H7 (cell line): ENCODE measurements at places on chromosomes 7 and 10.
A peak's percentile ranks its signal among the peaks of the same experiment; 100 is the strongest.

DNA sequence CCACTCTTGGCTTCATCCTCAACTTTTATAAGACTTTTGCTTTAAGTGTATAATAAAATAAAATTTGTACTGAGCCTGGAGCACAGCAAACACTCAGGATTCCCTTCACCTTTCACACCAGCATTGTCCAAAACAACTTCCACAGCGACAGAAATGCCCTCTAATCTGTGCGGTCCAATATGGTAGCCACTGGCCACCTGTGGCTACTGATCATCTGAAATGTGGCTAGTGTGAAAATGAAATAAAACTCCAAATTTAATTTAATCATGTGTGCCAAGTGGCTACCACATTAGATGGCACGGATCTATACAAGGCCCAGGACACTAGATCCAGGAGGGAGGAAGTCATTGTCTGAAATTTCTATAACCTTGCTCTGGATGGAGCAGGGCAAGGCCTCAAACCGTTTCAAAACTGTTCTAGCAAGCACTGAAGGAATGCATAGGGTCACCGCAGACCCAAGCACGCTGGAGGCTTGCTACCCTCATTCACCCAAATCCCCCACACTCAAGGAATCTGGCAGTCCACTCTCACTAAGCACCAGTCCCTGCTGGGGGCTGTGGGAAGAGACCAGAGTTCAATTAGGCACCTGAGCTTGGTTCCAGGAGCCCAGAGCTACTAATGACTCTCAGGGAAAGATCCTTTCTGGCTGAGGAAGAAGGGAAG is 6.3 kb upstream of the MYO1G start:
- DNase-seq: peak; percentile 11

DNA sequence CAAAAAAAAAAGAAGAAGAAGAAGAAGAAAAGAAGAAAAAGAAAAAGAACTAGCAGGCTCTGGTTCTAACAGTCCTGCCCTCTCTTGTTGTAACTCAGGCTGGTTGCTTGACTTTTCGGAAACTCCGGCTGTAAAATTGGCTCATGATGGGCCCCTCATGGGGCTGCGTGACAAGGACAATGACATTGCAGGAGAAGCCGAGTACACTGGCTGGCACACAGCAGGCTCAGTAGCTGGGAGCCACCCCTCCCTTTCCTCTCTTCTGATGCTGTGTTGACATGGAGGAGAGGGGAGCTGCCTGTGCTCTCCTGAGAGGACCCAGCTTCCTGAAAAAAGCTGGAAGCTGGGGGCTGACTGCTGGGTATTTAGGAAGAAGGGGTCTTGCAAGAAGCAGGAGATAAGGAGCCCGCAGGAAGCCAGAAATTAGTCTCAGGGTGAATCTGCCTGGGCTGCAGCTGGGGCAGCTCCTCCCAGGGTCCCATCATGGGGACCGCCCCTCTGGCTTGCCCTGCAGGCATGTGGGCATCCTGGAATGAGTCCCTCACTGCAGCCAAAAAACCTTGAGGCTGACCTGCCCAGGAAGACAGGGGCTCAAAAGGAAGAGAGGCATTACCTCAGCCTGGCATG is 14.6 kb upstream of the GPR26 start:
- DNase-seq: no peak

- no peak for DNase-seq
Observed at GRCh38 chr7:18224138-18224537, 196.5 kb upstream of the PRPS1L1 start.

- DNase-seq: peak; percentile 10
Observed at GRCh38 chr7:117962366-117962994, 89.2 kb upstream of the CTTNBP2 start.

GRCh38 chr7:119026391-119026790 is 801.9 kb downstream of the ANKRD7 start:
- no peak for DNase-seq

GRCh38 chr10:79409726-79410085 is 35.7 kb downstream of the ZCCHC24 start:
- no peak for DNase-seq

DNA sequence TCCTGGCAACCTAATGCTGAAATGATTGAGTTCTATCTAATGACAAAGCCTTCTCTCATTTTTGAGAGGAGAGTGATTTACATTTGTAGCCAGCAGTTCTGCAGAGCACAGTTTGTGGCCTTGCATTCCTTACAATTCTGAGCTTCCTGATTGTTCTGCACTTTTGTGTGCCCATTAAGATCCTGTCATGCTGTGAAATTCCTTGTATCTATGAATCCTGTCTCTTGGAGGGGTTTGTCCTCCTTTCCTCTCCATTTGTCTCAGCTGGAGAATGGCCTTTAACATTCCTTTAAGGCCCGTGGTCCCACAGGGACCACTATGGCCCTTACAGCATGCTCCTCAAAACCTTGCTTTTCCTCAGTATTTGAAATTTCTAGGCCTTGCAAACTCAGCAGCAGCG is 10.4 kb downstream of the KLHL7 start:
- DNase-seq: peak; percentile 42

- DNase-seq: no peak
Observed at GRCh38 chr7:135499818-135500217, 10.1 kb downstream of the CNOT4 start.

GRCh38 chr7:47739301-47739875 is 157.5 kb upstream of the TNS3 start:
- DNase-seq: peak; percentile 72

DNA sequence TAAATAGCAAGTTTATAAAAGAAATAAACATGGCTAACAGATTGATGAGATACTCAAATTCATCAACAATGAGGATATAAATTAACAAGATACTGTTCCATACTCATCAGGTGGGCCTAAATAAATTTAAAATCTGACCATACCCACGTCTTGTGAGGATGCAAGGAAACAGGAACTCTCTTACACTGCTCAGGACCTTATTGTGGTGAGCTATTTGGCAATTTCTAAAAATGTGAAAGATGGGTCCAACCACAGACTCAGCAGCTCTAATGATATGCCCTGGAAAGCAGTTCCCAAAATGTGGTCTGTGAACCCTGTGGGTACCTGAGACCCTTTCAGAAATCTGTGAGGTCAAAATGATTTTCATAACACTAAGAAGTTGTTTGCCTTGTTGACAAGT is 21.5 kb downstream of the RPP38 start:
- DNase-seq: no peak

GRCh38 chr10:14617852-14618251 is 156.8 kb downstream of the FAM107B start:
- DNase-seq: no peak

DNA sequence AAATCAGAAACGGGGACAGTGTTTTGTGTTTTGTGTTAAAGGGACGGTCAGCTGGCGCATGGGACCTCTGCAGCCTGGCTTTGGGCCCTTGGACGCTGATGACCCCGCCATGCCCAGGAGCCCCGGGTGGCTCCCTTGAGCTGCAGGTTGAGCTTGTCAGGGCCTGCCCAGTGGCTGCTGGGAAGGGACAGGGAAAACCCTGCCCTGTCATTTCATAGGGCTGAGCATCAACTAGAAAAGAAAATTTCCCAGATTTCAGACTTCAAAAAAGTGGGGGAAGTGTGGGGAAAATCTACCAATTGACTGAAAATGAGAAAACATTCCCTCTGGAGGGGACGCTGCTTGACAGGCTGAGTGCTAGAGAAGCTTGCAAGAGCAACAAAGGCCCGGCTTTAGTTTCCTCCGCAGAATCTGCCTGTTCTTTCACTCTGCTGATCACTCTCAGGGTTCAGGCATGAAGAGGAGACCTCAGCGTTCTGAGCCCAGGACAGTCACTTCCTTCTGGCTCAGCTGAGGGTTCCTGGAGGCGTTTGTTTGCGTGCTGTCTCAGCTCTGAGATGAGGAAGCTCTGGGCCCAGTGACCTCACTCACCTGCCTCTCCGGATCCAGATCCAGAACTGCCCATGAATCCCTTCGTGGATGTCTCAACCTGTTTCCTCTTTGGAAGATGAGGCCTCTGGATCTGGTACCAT is 18.6 kb upstream of the DNAJB6 start:
- no peak for DNase-seq

GRCh38 chr7:27192546-27193334 is 7.2 kb downstream of the HOXA13 start:
- peak; percentile 73 for DNase-seq

DNA sequence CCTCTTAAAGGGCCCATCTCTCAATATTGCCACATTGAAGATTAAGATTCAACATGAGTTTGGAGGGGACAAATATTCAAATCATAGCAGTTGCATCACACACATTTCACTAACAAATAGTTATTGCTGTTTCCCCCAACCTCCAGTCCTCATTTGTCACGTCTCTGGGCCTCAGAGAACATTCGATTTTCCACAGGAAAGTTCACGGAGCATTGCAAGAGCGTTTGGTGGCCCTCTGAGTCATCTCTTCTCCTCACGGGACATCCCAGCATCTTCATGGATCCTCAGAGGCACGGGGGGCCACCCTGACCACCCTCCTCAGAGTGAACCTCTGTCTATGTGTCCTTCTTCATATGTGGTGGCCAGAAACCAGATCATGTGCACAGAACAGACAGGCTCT is 50.3 kb upstream of the CHST15 start:
- DNase-seq: no peak

- no peak for DNase-seq
Observed at GRCh38 chr7:80643336-80643915, 5.0 kb downstream of the CD36 start.

GRCh38 chr7:81383846-81384245 is 386.0 kb downstream of the HGF start:
- no peak for DNase-seq

GRCh38 chr10:128779416-128779815 is 653.2 kb upstream of the MKI67 start:
- DNase-seq: no peak

- DNase-seq: no peak
Observed at GRCh38 chr10:89245802-89246201, 5.8 kb downstream of the LIPA start.
